Endothelial cell of coronary artery (primary cell): ENCODE measurements at places on chromosomes 11 and 22. TPM values are rescaled to one million over a fixed set of nuclear protein-coding genes. Genes with fewer than 3 reads are reported as not detected.

CHST1 gene
- total RNA-seq: 19.0 and 43.4 TPM in 2 replicates

ABCC8 gene
- not detected in 2 replicates for total RNA-seq

C11orf97 gene
- not detected in 2 replicates for total RNA-seq

NUP98 gene
- 84.2 and 90.6 TPM in 2 replicates for total RNA-seq

KDM4E gene
- total RNA-seq: not detected in 2 replicates

GSTT2 gene
- 0.38 TPM in 1 of 2 replicates, not detected in the other for total RNA-seq

SLC22A8 gene
- total RNA-seq: not detected in 2 replicates

MMP27 gene
- not detected in 2 replicates for total RNA-seq

MUC6 gene
- total RNA-seq: not detected in 2 replicates

CCDC15 gene
- total RNA-seq: 1.0 and 1.6 TPM in 2 replicates

FERMT3 gene
- 27.2 and 55.4 TPM in 2 replicates for total RNA-seq

TBX10 gene
- not detected in 2 replicates for total RNA-seq

ENTHD1 gene
- total RNA-seq: not detected in 2 replicates

ZP1 gene
- not detected in 2 replicates for total RNA-seq

MORC2 gene
- 13.1 and 18.4 TPM in 2 replicates for total RNA-seq

MOGAT2 gene
- total RNA-seq: not detected in 2 replicates

CARD10 gene
- total RNA-seq: 39.0 and 52.6 TPM in 2 replicates

OR8A1 gene
- total RNA-seq: not detected in 2 replicates

KRTAP5-9 gene
- not detected in 2 replicates for total RNA-seq

ART1 gene
- not detected in 2 replicates for total RNA-seq

SCT gene
- total RNA-seq: not detected in 2 replicates

GNG3 gene
- total RNA-seq: not detected in 2 replicates

BTBD18 gene
- total RNA-seq: not detected in 2 replicates

AQP11 gene
- 0.27 and 0.47 TPM in 2 replicates for total RNA-seq

ZNF143 gene
- total RNA-seq: 31.5 and 35.8 TPM in 2 replicates

SLC5A12 gene
- total RNA-seq: not detected in 2 replicates

MMP11 gene
- total RNA-seq: 8.0 and 8.6 TPM in 2 replicates

VPREB1 gene
- total RNA-seq: not detected in 2 replicates

TTC38 gene
- total RNA-seq: 21.6 and 27.2 TPM in 2 replicates

ACTN3 gene
- total RNA-seq: 0.09 TPM in 1 of 2 replicates, not detected in the other

OR4P4 gene
- not detected in 2 replicates for total RNA-seq

SMCO4 gene
- total RNA-seq: 12.1 and 14.3 TPM in 2 replicates

OR5B17 gene
- total RNA-seq: not detected in 2 replicates

GNAZ gene
- total RNA-seq: 0.66 and 1.7 TPM in 2 replicates

ANO5 gene
- total RNA-seq: 0.81 and 1.2 TPM in 2 replicates

GDPD4 gene
- total RNA-seq: not detected in 2 replicates

C11orf86 gene
- total RNA-seq: not detected in 2 replicates

RIMBP3C gene
- under 0.01 and 0.09 TPM in 2 replicates for total RNA-seq

SOX10 gene
- not detected in 2 replicates for total RNA-seq

CRYBA4 gene
- total RNA-seq: not detected in 2 replicates

PATE2 gene
- total RNA-seq: 0.09 TPM in 2 replicates
